RKO (cell line): ENCODE measurements at places on chromosomes 5 and 9.

- DNase-seq = no peak
Measured at GRCh38 chr9:86700629-86701028, 246.7 kb downstream of the GAS1 start.

GRCh38 chr9:114072184-114073140 is 5.6 kb downstream of the AMBP start:
- DNase-seq = no peak

DNA sequence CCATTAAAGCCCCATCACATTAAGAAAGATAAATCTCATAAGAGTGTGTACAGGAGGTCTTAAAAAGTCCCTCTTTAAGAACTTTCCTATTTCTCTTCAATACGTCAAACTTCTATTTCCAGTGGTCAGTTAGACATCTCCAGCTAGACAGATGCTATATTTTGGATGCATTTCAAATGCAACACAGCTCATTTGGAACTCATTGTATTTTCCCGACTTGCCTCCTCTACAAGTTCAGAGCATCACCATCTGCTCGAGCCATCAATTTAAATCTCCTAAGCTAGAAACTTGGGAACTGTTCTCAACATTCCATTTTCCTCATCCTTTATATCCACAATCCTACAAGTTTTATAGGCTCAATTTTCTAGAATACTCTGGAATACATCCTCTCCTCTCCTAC is 3.2 kb upstream of the UHRF2 start:
- no peak for DNase-seq

DNA sequence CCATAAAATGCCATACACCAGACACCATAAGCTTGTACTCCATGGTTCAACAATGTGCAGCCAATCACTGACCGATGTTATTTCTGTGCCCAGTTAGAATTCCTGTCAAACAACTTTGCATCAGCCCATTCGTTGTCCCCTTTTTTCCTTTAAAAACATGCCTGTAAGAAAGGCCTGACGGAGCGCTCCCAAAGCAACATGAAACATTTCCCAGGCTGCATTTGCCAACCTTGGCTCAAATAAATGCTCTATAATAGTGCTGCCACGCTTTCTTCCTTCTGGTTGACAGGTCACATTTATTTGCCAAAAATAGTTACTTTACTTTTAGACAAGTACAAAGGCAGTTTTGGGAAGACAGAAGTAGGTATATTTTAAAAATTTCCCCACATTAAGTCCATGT is 735.6 kb upstream of the PTPRD start:
- DNase-seq = no peak

DNA sequence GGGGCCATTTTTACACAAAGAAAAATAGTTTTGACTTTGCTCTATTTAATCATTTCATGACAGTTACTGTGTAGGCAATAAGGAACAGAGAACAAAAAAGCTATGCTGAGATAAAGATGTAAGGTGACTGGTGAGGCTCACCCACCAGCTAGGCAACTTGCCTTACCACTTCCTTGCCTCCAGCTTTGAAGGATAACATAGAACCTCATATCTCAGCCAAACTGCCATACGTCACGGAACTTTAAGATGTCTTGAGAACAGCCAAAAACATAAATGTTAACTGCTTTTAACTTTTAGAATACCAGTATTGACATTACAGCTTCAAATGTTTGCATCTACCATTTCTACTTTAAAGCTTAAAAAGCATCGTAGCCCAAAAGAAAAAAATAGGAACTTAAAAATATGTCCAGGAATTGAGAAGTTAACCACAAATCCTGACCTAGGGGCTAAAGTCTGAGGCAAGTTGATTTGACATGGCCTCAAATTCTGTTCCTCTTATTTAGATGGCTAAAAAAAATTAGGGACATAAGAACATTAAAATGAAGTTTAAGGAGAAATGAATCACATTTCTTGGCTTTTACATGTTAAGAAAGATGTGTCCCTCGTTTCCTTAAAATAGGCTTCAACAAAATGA is 7.7 kb upstream of the GCNT4 start:
- DNase-seq = no peak

- DNase-seq = no peak
Measured at GRCh38 chr5:3352711-3353110, 242.9 kb upstream of the IRX1 start.

DNA sequence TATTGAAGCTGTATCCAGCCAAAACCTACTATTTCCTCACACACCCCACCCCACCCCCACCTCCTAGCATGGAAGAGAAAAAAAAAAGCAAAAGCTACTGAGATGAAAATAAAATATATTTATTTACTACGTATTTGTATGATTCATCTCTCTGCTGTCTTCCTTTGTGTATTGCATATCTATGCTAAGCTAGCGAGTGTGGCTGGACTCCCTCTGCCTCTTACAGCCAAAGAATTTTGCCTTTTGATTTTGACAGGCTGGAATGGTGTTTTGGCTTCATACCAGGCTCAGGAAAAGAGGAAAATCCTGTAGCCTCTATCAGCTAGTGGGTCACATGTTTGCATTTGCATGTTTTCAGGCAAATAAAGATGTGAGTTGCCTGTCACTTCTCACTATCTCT is 2.2 kb downstream of the ABLIM3 start:
- DNase-seq = no peak

DNA sequence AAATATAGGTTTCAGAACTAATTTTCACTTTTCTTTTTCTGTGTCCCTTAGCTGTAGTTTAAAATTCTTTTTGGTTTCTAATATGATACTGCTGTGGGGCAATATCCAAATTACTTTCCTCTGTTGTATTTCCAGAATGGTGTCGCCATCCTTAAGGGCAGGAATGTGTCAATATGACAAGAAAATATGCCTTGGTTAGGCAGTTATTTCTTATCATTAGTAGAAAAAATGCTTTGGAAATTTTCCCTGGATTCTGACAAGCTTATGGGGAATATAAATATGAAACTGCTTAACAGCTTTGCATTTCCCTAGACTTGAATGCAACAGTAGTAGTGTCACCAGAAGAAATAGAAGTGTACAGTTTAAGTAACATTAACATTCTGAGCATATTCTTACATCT is 29.4 kb downstream of the ANKRD34B start:
- no peak for DNase-seq

DNA sequence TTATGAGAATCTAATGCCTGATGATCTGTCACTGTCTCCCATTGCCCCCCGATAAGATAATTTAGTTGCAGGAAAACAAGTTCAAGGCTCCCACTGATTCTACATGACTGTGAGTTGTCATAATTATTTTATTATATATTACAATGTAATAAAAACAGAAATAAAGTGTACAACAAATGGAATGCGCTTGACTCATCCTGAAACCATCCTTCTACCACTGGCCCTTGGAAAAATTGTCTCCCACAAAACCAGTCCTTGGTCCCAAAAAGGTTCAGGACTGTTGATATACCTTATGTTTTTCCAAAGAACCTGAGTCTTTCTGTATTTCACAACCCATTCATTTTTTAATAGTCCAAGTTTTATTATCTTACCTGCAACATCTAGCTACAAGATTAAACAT is 403.5 kb downstream of the TAF11L14 start:
- DNase-seq = no peak

- DNase-seq = no peak
Measured at GRCh38 chr5:76202182-76202581, 119.0 kb downstream of the SV2C start.

DNA sequence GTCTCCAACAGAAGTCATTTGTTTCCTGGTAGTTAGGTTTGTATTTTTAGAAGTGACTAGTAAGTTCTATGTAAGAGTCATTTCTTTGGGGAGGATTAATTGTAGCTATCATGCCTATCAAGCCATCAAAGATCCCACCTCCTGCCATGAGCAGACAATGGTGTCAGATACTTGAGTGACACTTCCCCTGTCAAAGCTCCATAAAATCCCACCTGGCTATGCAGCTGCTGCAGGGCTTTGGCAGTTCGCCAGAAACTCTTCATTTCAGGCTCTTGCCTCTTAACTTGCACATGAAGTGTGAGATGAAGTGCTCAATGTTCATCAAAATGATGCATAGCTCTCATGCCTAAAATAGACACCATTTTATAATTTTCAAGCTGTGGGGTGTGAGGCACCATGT is 312.1 kb downstream of the CDH12 start:
- DNase-seq = no peak

GRCh38 chr9:132798817-132799790 is 79.0 kb downstream of the AK8 start:
- no peak for DNase-seq

GRCh38 chr5:67267512-67268216 is 71.1 kb upstream of the CD180 start:
- DNase-seq = no peak

DNA sequence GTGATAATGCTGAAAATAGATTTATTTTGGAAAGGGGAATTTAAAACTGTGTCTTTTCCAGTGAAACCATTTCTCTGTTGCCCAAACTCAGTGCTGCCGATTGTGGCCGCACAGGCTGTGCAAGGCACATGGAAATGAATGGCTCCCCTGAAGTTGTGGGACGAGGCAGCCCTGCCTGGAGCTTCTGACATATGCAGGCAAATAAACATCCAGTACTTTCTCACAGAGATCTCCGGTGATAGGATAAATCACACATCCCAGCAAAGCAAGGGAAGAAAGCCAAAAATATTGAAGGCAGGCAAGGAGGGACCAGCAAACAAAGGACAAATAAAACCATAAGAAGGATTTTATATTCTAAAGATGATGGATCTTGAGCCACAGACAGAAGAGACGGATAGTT is 464.5 kb downstream of the MTRR start:
- DNase-seq = no peak

DNA sequence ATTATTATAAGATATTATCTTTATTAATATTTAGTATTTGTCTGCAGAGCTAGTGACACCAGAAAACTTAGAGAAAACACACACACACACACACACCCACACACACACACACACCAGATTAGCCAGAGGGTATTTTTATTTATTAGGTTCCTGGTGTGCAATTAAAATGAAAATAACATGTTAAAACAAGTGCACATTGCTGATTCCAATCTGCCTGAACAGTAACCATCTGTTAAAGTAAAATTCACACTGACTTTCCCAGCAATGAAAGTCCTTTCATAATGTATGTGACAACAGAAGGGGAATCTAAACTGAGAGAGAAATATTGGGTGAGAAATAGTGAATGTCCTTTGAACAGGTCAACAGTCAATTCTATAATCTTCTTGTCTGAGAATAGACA is 2323.5 kb upstream of the ACO1 start:
- DNase-seq = no peak

GRCh38 chr5:119913425-119913824 is 284.1 kb downstream of the FAM170A start:
- DNase-seq = no peak

DNA sequence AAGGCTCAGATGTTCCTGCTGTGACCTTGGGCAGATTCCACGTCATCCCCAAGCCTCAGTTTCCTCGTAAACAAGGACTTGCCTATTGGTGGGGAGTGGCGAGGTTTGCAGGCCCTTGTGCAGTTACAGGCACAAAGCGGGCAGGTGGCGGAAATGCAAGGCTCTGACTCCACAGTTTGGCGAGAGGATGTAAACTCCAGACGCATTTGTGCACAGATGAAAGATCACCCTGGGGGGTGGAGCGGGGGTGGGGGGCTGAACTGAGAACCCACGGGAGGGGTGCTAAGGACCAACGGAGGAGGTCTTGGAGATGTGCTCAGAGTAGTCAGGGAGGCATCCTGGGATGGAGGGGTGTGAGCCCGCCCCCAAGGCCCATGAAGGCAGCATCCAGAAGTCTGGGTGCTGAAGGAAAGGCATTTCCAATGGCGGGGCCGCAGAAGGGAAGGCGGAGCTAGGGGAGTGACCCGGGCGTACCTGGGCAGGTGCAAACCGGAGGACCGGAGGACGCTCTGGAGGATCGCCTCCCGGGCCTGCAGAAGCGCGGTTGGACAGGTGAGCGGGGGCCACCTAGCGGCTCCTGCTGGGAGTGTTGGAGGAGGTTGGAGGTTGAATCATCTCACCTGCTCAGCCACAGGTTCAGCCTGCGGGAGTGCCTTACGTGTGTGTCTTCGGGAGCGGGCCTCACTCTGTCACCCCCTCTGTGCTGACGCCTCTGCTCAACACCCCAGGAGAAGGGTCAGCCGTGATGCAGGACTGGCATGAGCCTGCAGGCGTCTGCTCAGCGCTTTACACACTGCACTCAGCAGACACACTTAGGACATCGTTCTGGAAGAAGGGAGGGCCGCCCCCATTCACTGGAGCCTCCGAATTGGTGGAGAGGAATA is 1.9 kb upstream of the FIBCD1 start:
- peak; percentile 60 for DNase-seq

DNA sequence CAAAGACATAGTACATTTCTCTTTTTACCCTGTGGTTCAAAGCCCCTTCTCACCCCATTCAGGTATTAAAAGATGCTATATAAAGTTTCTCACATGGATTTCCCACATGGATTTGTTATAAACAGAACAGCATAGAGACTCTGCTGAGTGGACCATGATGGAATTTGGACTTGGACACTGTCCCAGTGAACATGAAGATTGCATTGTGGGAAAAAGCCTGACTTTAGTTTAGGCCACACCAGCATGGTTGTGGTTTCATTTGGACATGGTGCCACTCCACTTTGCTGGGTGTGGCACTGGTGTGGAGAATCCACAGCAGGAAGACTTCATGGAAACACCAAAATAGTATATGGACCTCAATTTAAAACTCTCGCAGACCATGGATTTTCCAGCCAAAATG is 124.6 kb downstream of the ARHGAP26 start:
- DNase-seq = no peak

GRCh38 chr5:131460867-131461572 is 174.0 kb downstream of the RAPGEF6 start:
- no peak for DNase-seq

DNA sequence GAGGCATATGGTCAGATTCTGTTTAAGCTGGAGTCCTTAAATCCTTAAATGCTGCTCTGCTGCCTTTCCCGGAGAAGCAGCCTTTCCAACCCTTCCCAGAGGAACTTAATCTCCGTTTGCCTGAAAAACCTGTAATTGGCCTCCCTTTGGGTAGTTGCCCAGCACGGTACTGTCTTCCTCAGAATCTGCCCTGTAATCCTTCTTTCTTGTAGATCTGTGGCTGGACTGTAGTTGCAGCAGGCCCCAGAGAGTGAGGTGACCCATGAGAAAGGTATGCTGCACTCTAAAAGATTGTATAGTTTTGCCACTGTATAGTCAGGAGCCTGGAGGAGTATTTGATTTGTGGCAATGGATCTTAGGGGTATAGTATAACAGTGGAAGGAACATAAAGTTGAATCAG is 11.7 kb downstream of the SPIN1 start:
- no peak for DNase-seq

- no peak for DNase-seq
Measured at GRCh38 chr5:105392710-105393149, 1830.1 kb upstream of the NUDT12 start.

GRCh38 chr5:137195483-137195882 is 303.6 kb downstream of the SPOCK1 start:
- DNase-seq = no peak

GRCh38 chr5:104699438-104699837 is 1136.8 kb upstream of the NUDT12 start:
- no peak for DNase-seq

DNA sequence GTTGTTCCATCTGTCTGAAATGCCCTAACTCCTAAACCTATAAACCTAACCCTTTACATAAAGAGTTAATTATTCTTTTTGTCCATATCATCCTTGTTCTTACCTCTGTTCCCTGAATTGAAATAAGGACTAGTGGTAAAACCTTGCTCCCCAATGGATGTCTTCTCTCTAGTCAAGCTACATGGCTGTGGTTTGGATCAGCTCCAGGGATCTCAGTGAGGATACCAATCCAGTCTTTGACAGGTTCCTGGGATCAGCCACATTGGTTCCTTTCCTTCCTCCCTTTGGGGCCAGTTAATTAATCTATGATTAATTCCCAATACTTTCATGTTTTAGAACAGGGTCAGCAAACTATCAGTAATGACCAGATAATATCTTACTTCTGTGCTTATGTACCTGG is 151.6 kb downstream of the SIL1 start:
- DNase-seq = no peak

GRCh38 chr9:16671591-16672137 is 198.8 kb downstream of the BNC2 start:
- peak; percentile 24 for DNase-seq
